ENCODE measurements at places on chromosomes 5 and 9. TPM values are rescaled to one million over a fixed set of nuclear protein-coding genes. Genes with fewer than 3 reads are reported as not detected.

Gene CCDC127
- total RNA-seq: 0.97 TPM

Gene C5orf58
- total RNA-seq: not detected

DNA sequence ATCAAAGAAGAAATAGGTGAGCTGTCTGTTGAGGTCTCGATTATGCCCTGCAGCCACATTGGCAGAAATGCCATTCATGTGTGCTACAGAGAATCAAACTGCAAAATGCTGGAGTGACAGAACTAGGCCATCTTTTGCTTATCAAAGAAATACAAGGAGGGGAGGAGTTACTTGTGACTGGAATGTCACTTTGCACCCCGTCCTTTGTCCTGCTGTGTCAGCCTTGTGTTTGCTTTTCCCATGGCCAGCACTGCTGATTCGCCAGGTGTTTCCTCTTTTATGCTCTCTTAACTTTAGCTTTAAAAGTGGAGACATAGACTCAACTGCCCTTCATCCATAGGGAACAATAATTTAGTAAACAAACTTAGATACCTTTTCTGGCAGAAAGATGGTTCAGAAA is 54.3 kb downstream of the SLC46A2 start:
- no peak for DNase-seq

DNA sequence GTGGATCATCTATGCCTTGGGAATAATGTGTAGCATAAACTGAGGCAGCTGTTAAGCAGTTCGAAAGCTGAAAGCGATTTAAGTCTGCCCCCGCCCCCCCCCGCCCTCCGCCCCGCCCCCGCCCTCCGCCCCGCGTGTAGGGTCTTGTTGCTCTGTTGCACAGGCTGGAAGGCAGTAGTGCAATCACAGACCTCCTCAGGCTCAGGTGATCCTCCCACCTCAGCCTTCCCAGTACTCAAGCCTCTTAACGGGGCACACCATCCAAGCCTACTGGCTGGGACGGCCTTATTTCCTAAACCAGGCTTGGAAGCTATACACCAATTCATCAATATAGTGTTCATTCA is 945 bp downstream of the ANKDD1B start:
- DNase-seq: no peak

DNA sequence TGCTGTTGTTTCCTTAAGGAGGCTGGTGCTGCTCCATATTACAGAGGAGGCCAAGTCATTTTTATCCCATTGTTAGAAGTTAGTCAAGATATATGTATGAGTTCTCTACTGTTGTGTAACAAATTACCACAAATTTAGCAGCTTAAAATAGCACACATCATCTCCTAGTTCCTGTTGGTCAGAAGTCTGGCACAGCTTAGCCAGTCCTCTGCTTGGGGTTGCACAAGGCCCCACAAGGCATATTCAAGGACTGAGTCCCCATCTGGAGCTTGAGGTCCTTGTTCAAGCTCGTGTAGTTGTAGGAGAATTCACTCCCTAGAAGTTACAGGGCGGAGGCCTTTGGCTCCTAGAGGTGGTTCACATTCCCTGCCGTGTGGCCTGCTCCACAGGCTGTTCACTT is 14.7 kb downstream of the MTAP start:
- DNase-seq: no peak

GRCh38 chr9:35027860-35028259 is 38.3 kb downstream of the DNAJB5 start:
- no peak for DNase-seq
